ENCODE measurements at places on chromosomes 2 and 18.

GRCh38 chr2:219728991-219729487 is 101.6 kb downstream of the SLC4A3 start:
- no peak for DNase-seq

- no peak for DNase-seq
Measured at GRCh38 chr18:28831476-28831875, 654.5 kb upstream of the CDH2 start.

DNA sequence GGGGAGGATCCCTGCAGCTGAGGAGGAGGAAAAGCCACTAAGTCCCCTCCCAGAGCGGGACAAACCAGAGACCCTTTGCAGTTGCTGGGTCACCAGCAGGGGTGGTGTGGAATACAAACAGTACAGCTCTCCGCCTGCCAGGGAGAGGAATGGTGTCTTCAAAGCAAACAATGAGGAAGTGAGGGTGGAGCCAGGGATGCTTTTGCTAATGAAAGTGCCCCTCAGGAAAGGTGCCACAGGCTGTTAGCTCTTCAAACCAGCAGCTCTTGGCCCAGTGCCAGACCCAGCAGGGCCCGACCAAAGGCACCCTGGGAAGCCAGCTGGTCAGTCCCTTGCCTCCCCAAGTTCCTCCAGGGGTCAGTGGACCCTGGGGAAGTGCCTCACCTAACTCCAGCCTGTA is 102.8 kb downstream of the HIBCH start:
- no peak for DNase-seq

- DNase-seq = no peak
Measured at GRCh38 chr2:234446404-234447076, 50.3 kb downstream of the ARL4C start.

GRCh38 chr2:222709191-222709891 is 37.9 kb downstream of the MOGAT1 start:
- peak; percentile 37 for DNase-seq

GRCh38 chr2:74550231-74550630 is 3.5 kb downstream of the LOXL3 start:
- DNase-seq = no peak

DNA sequence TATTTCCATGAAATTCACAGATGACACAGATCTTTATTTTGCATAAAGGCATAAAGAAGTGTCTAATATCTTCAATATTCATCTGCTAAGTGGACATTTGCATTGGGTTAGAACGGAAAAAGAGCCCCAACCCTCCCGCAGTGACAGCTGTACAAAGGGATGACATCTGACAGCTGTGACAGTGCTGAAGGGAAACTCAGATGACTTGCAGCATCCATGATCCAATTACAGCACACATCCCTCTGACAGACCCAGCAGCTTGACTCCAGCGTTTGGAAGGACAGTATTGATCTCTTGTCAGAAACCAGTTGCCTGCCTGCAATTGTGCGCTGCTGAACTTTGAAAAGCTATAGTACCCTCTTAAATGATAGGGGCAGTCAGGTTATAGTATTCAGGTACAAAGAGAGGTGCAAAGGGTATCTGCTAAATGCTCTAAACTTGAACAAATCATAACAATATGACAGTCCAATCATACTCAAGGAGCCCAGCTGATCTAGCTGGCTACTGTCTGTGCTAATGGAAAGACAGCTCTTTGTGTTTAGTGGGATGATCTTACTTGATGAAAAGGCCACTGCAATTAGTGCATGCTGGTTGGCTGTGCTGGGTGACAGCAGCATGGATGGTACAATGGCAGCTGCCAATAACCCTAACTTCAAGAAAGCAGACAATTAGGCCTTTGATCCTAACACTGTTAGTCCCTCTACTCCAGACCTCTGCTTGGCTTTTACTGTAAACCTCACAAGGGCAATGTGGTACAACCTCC is 599.2 kb downstream of the NR4A2 start:
- DNase-seq = no peak

DNA sequence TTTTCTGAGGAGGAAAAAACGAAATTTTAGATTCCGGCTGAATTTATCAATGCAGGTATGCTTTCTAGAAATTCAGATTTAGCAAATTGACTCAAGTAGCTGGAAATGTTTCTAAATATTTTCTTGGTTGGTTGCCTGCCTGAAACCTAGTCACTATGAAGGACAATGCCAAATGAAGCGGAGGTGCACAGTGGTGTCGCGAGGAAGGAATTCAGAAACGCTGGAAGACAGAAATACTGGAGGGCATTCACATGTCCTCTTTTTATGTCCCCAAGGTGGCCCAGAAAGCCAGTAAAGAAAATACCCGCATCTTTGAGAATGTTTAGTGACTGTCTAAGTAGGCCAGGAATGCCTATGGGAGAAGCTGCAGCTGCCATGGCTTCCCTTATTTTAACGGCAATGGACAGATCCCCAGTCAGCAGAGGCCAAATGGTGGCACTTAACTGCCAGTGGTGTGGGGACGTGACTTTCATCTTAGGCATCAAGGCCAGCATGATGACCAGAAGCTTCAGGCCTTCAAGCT is 15.8 kb upstream of the EFR3B start:
- no peak for DNase-seq

DNA sequence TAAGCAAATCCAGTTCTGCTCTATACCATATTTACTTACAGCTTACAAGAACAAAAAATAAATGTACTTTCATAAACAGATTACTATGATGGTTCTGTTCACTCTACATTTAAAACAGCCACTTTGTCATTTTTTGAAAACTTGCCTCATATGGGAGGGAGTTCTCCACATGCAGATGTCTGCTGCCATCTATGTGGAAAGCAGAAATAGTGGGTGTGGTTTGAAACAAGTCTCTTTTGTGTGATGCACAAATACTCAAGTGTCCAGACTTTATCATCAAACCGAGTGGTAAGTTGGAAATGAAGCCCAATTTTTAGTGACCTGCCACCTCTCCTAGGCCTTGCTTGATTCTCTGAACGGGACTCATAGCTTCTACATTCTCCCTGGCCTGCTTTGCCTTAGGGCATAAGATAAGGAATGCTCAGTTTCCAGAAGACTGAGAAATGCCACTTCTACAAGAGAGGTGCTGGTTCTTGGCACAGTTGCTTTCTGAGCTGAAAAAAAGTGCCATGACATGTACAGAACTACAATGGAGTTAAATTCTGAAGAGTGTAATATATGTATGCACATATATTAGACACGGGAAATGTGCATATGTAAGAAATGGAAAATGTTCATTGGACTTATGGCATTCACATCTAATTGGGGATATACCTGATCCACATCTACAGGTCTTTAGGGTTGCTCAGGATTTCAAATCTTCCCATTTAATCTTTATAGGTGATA is 221.0 kb downstream of the SLC8A1 start:
- DNase-seq = no peak

- DNase-seq = no peak
Measured at GRCh38 chr2:216222650-216223352, 113.7 kb downstream of the XRCC5 start.

GRCh38 chr2:4670331-4670730 is 967.0 kb downstream of the DCDC2C start:
- no peak for DNase-seq

DNA sequence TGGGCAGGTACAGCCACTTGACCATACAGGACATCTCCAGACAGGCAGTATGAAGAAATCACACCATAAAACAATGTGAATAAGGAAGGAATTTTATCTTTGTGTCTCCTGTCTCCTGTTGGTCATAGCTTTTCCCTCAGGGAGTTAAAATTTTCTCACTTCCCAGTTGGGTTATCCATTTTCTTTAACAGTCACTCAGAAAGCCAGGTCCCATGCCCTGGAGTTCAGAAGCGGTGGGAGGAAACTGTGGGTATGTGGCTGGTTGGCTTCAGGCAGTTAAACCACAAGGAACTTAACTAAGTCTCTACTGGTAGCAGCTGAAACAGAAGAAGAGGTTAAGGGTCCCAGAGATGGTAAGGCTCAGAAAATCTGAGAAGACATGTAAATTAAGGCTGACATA is 6.5 kb upstream of the SMAD2 start:
- DNase-seq = no peak
